Coronary artery (tissue), 2 donors: ENCODE measurements at places on chromosomes 5 and 9.

DNA sequence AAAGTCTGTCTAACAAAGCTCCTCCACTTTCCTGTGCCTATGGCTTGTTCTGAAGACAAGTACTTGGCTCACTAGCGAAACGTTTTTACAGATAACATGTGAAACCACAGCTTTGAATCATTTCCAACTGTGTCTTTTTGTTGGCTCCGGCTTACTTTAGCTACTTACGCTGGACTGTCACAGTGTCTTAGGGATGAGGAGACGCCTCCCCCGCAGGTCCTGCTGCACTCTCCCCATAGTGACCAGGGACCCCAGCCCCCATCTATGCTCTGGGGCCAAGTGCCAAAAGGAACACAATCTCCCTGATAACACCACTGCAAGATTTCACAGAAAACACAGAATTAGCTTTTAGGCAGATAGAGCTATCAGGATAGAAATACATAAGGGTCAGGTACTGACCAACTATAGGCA is 219.1 kb downstream of the ADAMTS6 start:
- DNase-seq, result no peak

- DNase-seq, result no peak
Measured at GRCh38 chr9:21653589-21653988, 148.8 kb upstream of the MTAP start.

GRCh38 chr5:17727098-17727497 is 92.8 kb downstream of the TAF11L14 start:
- no peak for DNase-seq

GRCh38 chr9:87554976-87555375 is 57.3 kb downstream of the DAPK1 start:
- DNase-seq, result no peak

- DNase-seq, result no peak
Measured at GRCh38 chr5:3598207-3598606, 2.6 kb downstream of the IRX1 start.

DNA sequence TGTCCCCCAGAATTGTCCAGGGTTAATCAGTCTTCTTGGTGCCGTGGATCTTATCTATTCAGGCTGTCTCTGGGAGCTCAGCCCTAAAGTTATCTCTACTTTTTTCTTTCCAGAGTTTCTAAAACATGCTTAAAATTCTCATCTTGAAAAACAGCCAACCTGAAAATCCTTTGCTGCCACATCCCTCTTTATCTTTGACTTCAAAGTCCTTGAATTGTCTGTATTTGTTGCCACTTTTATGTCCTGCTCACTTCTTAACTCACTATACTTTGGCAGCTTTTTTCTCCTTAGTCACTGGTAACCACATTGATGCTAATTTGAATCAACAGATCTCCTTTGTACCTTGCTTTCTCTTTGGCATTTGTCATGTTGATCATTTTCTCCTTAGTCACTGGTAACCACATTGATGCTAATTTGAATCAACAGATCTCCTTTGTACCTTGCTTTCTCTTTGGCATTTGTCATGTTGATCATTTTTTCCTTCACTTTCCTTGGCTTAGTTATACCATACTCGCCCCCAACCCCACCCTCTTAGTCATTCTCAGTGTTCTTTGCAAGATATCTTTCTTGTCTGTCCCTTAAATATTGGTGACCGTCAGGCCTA is 8.5 kb downstream of the DMXL1 start:
- no peak for DNase-seq

- DNase-seq, result no peak
Measured at GRCh38 chr5:139488260-139488659, 5.7 kb upstream of the STING1 start.

DNA sequence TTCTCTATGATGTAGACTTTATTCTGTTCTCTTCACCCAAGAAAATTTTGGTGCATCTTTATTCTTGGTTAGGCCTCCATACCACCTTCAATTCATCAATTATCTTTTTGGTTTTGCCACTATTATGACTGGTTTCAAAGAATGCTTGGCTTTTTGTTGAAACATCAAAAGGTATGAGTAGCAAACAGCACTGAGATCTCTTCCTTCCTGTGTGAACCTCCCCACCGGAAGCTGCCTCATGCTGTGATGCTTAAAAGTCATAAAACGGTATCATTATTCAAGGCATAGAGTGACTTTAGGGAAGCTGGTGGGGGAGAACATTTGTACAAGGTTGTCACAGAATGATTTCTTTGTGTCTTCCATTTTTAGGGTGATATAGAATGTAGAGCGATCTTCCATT is 70.6 kb downstream of the IQGAP2 start:
- no peak for DNase-seq

DNA sequence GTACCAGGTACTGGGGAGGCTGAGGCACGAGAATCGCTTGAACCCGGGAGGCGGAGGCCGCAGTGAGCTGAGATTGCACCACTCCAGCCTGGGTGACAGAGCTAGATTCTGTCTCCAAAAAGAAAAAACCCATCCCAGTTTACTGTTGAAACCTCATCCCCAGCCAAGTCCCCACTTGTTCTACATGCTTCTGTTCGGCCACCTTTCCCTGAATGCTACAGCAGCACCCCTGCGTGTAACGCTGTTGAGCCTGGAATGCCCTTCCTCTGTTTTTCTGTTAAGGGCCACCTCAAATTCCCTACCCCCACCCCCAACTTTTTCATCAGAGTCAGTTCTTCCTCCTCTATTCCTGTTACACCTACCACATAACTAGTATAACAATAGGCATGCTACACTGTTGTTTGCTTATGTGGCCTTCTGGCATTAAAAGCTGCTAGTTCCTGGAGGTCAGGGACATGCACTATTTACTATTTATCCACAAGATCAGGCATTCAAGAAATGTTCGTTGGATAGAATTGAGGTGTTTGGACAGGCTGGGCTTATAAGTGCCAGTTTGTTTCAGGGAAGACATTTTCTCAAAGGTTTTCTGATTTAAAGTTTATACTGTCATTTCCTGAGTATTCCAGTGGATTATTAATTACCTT is 47.1 kb upstream of the C5orf47 start:
- no peak for DNase-seq

GRCh38 chr5:72956324-72957140 is 691 bp downstream of the FCHO2 start:
- DNase-seq, result peak; percentile 81

GRCh38 chr9:34311499-34312185 is 17.4 kb downstream of the KIF24 start:
- no peak for DNase-seq
